ENCODE measurements at places on chromosomes 16 and 17.
A peak's percentile ranks its signal among the peaks of the same experiment; 100 is the strongest.

- no peak for DNase-seq
Measured at GRCh38 chr17:27928587-27928986, 35.4 kb upstream of the LYRM9 start.

GRCh38 chr17:46274238-46274637 is 20.7 kb upstream of the LRRC37A start:
- DNase-seq = no peak

DNA sequence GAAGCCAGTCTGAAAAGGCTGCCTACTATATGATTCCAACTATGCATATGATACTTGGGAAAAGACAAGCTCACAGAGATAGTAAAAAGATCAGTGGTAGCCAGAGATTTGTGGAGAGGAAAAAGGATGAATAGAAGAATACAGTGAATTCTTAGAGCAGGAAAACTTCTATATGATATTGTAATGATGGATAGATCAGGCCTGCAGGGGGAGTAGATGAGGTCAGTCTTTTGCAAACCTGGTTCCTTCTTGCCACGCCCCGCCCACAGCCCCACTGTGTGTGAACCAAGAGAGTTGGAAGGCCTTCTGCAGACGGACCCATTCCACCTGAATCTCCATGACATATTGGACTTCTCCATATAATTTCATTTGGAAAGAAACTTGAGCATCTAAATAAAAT is 761 bp upstream of the CCL8 start:
- DNase-seq = peak; percentile 83

DNA sequence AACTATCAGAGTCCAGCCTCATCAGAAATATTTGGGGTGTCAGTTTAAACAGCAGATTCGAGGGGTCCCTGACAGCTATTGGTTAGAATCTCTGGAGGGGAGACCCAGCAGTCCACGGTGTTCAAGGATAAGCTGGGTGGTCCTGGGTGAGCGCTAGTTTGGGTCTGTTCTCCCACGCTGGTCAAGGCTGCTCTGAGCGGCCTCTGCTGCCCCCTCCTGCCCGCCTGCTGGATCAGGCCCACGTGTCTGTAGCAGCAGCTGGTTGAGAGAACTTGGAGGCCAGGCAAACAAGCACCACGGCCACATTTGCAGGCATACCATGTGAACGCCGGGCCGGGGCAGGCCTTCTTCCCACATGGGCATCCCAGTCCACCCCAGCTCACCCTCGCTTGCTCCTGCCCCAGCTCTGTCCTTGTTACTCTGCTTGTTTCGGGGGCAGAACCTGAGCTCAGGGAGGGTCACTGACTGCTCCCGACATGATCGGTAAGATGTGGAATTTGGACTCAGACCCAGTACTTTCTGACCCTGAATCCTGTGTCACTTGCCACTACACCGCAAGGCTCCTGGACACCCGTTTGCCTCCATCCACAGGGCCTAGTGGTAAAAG is 7.4 kb downstream of the FOXF1 start:
- peak; percentile 91 for DNase-seq

GRCh38 chr16:65932350-65933072 is 434.0 kb upstream of the CDH5 start:
- DNase-seq = no peak

GRCh38 chr17:56434610-56435009 is 158.9 kb upstream of the NOG start:
- DNase-seq = no peak
